ENCODE measurements at places on chromosomes 7 and 10.

GRCh38 chr10:71209731-71210541 is 2.4 kb upstream of the UNC5B start:
- DNase-seq, result no peak

- DNase-seq, result no peak
Measured at GRCh38 chr7:16649196-16649595, 3.2 kb downstream of the BZW2 start.

DNA sequence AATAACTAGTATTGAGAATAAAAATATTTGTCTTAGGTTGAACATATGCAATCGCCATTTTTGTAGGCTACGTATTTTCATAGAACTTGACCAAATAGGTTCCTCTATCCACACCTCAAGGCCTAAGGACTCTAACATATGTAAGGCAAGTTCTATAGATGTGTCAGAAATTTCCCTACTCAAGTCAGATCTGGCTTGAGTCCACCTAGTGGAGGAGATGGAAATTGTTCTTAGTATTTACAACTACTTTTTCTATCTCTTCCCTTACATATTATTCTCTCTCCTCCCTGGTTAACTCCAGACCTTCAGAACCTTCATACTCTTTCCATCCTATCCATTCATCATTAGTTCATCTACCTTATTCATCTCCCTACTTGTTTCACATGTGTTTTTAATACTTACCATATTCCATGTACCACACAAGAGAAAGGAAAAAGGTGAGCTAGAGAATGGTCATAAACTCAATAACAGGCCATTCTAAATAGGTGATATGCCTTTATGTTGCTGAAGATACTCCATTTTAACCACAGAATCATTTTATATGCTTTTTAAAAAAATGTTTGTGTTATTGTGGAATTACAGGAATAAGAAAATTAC is 174.5 kb upstream of the HDAC9 start:
- DNase-seq, result peak; percentile 75

DNA sequence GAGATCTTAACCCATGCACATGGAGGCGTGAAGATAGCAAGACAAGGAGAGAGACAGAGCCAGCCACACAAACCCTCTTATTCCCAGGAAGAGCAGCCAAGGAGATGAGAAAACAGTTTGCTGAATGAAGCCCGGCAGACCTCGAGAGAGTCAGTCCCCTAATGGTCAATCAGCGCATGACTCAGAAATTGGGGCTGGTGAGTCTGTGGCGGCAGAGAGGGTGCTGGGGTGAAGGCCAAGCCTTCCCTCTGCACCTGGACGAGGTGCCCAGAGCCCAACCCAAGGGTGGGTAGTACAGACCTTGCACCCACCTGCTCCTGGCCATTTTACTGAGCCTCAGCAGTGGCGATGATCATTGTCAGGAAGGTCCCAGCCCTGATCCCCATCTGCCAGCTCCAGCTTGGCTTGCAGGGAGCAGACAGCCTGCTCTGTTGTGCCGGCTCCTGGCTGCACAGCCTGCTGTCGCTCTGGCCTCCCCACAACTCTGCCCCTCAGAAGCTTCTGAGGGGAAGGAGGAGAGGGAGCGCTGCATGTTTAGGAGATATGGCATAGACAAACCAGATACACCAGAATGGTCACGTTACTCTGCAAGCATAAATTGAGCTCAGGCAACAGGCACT is 256.6 kb downstream of the RPS24 start:
- DNase-seq, result peak; percentile 84

DNA sequence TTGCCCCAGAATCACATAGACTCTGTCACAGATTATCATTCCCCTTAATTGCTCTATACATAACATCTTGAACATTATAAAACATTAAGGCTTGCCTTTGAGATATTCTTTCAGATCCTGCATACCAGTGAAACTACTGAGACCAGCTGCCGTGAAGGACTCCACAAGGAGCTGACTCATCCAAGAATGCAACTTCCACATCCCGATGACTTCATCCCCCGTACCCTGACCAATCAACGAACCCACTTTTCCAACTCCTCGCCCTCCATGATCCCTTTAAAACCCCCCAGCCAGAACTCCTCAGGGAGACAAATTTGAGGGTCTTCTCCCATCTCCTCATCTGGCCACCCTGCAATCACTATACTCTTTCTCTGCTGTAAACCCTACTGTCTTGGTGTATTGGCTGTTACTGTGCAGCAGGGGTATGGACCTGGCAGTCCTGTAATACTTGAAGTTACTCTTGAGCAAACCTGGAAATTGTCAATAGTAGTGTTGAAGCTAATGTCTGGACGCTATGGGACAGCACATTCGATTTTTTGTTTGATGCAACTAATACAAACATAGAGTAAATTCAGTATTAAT is 49.8 kb downstream of the HTR5A start:
- no peak for DNase-seq

GRCh38 chr7:126394406-126394805 is 858.3 kb downstream of the GRM8 start:
- no peak for DNase-seq

GRCh38 chr10:36450380-36450779 is 675.0 kb upstream of the ANKRD30A start:
- no peak for DNase-seq

DNA sequence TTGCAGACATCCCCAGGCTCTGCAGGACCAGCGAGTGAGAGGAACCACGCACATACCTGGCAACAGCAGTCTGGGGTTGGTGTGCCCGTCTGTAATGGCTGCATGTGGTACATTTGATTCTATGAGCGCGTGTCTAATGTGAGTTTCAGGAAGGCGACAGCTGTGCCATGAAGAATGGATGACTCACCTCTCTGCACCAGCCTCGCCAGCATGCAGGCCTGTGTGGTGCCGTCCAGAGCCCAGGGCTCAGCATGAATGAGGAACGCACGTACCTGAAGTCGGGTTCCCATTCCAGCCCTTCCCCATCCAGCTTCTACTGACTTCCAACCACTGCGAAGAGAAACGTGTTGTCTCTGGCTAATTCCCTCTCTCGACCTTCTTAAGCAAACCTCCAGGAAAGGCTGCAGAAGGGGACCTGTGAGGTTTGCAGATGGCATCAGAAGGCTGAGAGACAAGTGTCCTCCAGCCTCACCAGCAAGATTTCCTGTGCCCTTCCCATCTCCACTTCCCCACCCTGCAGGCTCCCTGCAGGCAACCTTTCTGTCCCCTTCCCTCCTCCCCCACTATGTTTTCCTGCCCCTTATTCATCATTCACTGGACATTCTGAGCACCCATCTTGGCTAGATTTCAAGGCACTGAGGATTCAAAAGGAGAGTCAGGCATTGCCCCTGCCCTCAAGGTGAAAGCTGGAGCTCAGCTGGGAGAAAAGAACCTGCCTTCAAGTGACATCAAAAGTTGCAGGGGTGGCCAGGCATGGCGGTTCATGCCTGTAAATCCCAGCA is 54.3 kb downstream of the ASB13 start:
- DNase-seq, result no peak

DNA sequence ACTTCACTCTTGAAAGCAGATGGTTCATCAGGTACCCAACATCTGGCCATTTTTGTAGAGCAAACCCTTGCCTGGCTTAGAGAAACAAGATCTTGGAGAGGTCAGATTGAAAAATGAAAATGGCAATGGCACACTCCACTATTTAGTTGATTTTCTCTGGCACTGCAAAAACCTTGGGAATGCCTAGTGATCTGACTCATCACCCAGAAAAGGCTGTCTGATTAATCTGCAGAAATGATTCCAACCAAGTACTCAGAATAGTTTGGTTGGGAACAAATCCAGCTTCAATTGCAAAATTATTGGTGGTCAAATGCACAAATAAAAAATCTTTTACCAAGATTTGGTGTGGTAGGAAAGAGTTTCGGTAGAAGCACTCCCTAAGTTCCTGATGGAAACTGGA is 351.2 kb downstream of the PHTF2 start:
- peak; percentile 4 for DNase-seq

- DNase-seq, result no peak
Measured at GRCh38 chr7:137893143-137893742, 46.5 kb upstream of the DGKI start.

DNA sequence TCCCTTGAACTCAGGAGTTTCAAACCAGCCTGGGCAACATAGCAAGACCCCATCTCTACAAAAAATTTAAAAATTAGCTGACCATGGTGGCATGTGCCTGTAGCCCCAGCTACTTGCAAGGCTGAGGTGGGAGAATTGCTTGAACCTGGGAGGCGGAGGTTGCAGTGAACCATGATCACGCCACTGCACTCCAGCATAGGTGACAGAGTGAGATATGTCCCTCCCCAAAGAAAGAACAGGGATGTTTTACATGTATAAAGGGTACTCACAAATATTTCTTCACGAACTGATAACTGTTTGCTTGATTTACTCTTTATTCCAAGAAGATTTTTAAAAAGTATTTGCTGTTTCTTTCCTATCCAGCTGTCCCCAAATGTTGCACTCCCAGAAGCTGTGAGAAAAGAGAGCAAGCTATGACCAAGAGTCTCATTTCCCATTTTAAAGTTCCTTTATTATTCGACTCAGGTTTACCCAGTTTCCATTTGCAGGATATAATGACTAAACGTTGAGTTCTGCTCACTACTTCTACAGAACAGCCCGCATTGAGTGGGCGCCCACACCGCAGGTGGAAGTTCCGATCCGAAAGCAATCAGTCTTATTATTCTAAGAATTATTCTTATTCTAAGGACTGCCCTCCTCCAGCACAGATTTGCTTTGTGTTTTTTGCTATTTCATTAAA is 90.7 kb downstream of the APBB1IP start:
- no peak for DNase-seq

DNA sequence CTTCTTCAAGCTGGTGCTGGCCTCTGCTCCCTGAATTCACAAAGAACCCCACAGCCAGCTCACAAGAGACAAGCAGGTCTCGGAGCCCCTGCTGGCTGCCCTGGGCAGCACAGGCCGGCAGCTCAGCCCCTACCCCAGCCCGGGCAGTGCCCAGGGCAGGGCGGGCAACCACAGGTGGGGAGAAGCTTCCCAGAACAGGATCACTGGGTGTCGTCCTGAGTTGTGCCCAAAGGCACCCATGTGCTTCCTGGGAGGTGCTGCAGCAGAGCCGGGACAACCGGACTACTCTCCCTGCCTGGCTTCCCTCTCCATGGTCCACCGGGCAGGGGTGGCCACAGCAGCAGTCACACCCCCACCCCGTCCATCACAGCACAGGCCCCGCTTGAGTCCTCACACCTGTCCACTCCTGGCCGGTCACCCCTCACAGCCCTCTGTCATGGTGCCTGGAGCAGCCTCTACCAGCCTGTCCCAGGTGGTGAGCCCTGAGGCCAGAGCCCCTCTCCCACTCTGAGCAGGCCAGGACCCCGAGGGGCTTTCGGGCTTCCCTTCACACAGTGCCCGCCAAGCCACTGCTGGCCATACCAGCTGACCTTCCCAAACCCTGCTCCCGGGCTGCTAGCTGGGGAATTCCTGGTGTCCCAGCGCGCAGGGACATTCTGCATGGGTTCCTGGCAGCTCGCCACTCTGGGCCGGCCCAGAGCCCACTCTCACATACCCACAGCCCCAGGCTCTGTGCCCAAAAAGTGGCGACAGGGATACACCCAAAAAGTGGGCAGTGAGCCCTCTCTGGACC is 3.1 kb downstream of the RASGEF1A start:
- DNase-seq, result peak; percentile 31

DNA sequence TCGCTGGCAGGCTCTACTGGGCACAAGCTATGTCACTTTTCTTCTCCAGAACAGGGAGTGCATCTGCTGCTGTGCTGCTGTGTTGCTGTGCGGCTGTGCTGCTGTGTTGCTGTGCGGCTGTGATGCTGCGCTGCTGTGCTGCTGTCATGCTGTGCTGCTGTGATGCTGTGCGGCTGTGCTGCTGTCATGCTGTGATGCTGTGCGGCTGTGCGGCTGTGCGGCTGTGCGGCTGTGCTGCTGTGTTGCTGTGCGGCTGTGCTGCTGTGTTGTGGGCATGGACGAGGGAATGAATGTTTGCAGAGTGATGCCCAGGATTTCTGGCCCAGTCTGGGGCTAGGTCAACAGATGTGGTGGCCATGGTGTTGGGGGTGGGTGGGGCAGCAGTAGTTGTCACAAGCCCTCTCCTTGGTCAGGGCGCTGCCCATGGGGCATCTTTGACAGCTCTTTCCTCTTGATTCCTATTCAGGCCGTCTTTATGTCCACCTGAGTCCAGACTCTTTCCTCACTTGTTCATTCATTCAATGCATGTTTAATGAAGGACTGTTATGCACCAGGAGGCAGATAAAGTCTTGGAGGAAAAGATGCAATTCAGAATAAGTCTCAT is 55.6 kb downstream of the C10orf120 start:
- no peak for DNase-seq

DNA sequence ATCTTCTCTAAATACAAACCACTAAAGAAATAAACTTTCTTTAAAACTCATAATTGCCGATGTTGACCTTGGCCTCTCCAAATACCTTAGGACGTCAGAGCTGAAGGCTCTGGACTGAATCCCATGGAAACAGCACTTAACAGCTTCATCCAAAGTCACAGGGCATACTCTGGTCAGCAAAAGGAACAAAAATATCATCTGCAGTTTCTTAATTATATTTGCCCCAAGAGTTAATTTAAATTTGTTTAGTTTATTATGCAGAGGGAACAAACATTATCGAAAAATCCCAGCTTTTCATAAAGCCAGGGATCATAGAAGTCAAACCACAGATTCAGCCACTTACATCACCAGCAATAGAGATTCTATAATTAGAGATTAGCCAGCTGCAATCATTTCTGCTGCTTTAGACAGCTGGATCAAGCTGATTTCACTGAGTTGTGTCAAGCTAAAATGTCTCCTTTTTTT is 20.5 kb upstream of the FAM13C start:
- DNase-seq, result no peak

Data from NCI-H82 (cell line).